Thyroid gland (tissue), 4 donors: ENCODE measurements at places on chromosomes 12 and 14.

DNA sequence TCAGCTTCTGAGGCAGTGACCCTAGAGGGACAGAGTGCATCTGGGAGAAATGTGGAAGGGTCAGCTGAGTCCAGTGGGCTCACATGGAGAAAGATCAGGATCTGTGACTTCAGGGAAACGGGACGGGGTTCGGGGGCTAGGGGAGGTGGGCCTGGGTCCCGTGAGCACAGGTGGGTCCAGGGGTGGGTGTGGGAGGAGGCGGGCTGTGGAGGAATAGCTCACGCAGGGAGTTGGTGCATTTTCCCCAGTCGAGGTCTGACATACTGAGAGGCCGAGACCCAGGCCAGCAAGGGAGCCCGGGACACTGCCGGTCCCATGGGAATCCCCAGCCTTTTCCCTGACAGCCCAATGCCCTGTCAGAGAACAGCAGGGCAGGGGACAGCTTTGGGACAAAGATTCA is 93.1 kb downstream of the TNFAIP2 start:
- H3K4me1 ChIP-seq = no peaks in the 10 kb centered on the region
- no peak overlapping the region for H3K4me3 ChIP-seq
- no peak overlapping the region for H3K27ac ChIP-seq
- no peak for DNase-seq
- no peaks in the 10 kb centered on the region for H3K36me3 ChIP-seq

DNA sequence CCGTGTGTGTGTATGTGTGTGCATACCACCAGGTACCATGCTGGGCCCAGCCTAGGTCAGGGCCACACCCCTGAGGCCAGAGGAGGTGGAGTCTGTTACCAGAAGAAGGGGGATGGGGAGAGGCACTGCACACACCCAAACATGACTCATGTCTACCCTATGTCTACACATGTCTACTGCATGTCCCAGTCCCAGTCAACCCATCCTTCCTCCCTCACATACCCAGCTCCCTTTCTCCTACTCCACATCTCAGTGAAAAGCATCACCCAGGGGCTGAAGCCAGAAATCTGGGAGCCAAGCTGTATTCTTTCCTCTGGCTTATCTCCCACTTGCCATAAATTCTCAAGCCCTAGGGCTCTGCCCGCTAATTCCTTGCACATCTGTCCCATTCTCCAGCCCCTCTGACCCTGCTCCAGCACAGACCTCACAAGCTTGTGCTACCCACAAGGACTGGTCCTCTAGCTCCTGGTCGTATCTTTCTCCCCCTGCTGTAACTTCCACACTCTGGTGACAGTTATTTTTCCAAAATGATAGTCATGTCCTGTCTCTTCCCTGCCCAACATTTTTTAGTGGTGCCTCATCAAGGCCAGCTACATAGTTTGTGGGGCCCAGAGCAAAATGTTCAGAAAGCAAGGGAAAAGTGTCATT is 18.0 kb upstream of the APPL2 start:
- H3K36me3 ChIP-seq = no peaks in the 10 kb centered on the region
- H3K27ac ChIP-seq = no peak overlapping the region
- H3K4me3 ChIP-seq = no peak overlapping the region
- no peaks in the 10 kb centered on the region for H3K4me1 ChIP-seq

- no peak for DNase-seq
- no peaks in the 10 kb centered on the region for H3K4me1 ChIP-seq
- H3K27ac ChIP-seq = no peak overlapping the region
- H3K36me3 ChIP-seq = no peaks in the 10 kb centered on the region
- no peaks in the 10 kb centered on the region for H3K27me3 ChIP-seq
Measured at GRCh38 chr12:90677552-90677951, 277.4 kb downstream of the CCER1 start.

DNA sequence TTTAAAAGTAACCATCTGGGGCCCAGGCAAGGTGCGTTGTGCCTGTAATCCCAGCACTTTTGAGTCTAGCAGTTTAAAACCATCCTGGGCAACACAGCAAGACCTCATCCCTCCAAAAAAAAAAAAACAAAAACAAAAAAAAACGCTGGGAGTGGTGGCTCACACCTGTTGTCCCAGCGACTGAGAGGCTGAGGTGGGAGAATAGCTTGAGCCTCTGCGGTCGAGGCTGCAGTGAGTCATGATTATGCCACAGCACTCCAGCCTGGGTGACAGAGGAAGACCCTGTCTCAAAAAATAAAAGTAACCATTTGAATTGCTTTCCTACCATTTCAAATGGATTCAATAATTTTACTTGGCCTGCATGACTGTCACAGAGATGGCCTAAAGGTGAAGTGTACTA is 186.5 kb upstream of the ATP2B1 start:
- H3K4me1 ChIP-seq = no peaks in the 10 kb centered on the region
- no peak overlapping the region for H3K4me3 ChIP-seq
- DNase-seq = no peak
- H3K27ac ChIP-seq = no peak overlapping the region
- no peaks in the 10 kb centered on the region for H3K36me3 ChIP-seq

- DNase-seq = no peak
- no peaks in the 10 kb centered on the region for H3K36me3 ChIP-seq
- H3K4me1 ChIP-seq = no peaks in the 10 kb centered on the region
- no peaks in the 10 kb centered on the region for H3K27me3 ChIP-seq
- H3K4me3 ChIP-seq = no peak overlapping the region
- no peak overlapping the region for H3K27ac ChIP-seq
Measured at GRCh38 chr12:45244561-45245343, 28.9 kb downstream of the ANO6 start.

GRCh38 chr12:113955109-113955970 is 10.8 kb downstream of the RBM19 start:
- no peaks in the 10 kb centered on the region for H3K27me3 ChIP-seq
- H3K27ac ChIP-seq = no peak overlapping the region
- H3K36me3 ChIP-seq = peaks cover 80% of the 10 kb centered on the region
- DNase-seq = no peak

DNA sequence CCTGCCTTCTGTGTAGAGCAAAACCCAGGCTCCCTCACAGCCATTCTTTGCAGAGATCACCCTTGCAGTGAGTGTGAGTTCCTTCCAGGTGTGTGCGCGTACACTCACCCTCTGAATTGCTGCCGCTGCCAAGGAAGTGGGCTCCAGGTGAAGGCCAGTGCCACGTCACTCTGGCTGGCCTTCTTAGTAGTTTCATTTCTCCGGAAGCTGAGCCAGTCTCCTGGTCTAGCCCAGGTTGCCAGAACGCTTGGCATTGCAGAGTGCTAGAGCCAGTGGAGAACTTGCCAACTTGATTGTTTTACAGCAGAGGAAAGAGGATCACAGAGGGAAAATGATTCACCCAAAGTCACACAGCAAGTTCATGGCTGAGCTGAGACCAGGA is 11.0 kb downstream of the CBLN3 start:
- H3K4me1 ChIP-seq = peaks cover 13% of the 10 kb centered on the region
- DNase-seq = peak; percentile 67
- H3K36me3 ChIP-seq = peaks cover 3% of the 10 kb centered on the region
- no peaks in the 10 kb centered on the region for H3K27me3 ChIP-seq

DNA sequence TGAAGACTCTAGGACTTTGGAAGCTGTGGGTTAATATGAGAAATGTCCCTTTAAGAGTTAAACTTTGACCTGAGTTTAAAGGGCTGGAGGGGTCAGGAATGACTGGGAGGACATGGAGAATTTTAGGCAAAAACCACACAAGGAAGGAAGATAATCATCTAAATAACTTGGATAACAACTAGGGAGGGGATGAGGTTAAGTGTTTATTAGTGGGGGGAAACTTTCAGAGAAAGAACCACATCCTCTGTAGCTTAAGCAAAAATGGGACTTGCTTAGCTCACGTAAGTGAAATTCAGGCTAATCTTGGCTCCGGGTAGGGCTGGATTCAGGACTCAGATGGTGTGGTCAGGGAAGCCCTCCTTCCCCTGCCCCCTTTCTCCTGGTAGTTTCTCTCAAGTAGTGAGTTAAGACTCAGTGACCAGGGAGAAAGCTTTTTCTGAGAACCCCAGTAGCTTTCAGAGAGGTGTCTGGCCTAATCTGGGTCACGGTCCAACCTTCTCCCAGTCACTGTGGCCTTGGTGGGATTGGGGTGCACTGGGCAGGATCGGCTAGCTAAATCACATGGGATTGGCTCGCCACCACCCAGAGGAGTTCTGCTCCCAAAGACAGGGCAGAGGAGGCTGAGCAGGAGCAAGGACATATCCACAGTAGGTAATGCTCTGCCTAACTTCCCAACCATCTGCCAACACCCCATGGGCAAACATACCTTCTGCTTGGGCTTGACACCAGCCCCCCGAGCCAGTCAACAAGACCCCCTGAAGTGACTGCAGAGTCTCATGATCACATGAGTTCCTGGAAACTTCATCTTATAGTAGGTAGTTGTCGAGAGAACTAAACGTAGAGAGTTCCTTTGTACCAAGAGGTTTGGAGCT is 52.8 kb downstream of the ARF6 start:
- peaks cover 15% of the 10 kb centered on the region for H3K4me1 ChIP-seq
- no peak overlapping the region for H3K4me3 ChIP-seq
- no peak overlapping the region for H3K27ac ChIP-seq
- H3K36me3 ChIP-seq = no peaks in the 10 kb centered on the region
- DNase-seq = no peak

GRCh38 chr12:19834592-19834991 is 395.3 kb downstream of the AEBP2 start:
- no peaks in the 10 kb centered on the region for H3K36me3 ChIP-seq
- no peaks in the 10 kb centered on the region for H3K27me3 ChIP-seq
- no peak overlapping the region for H3K27ac ChIP-seq

- H3K4me3 ChIP-seq = no peak overlapping the region
- no peaks in the 10 kb centered on the region for H3K27me3 ChIP-seq
- no peaks in the 10 kb centered on the region for H3K36me3 ChIP-seq
- no peak overlapping the region for H3K27ac ChIP-seq
Measured at GRCh38 chr14:58815794-58816193, 178.0 kb downstream of the DACT1 start.

GRCh38 chr14:90616881-90617280 is 199.3 kb downstream of the TTC7B start:
- no peaks in the 10 kb centered on the region for H3K27me3 ChIP-seq
- no peaks in the 10 kb centered on the region for H3K36me3 ChIP-seq
- H3K27ac ChIP-seq = no peak overlapping the region

GRCh38 chr14:51535443-51536044 is 116.2 kb upstream of the FRMD6 start:
- H3K36me3 ChIP-seq = no peaks in the 10 kb centered on the region
- H3K27me3 ChIP-seq = no peaks in the 10 kb centered on the region
- H3K27ac ChIP-seq = no peak overlapping the region
- no peak for DNase-seq
- peaks cover 17% of the 10 kb centered on the region for H3K4me1 ChIP-seq
- H3K4me3 ChIP-seq = no peak overlapping the region

DNA sequence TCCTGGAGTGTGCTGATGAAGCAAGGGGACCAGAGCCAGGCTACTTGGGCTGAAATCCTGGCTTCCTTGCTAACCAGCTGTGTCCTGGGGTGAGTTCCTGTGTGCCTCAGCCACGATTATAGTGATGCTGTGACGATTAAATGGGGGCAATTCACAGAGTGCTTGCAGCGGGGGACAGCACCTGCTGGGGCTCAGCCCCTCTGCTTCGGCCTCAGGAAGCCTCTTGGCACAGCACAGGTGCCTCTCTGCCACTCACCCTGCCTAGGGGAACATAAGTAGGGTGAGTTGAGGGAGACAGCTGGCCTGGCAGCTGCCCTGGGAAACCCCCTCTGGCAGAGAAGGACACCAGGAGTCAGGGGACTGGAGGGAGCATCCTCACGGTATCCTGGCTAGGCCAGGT is 9.4 kb downstream of the KRT80 start:
- H3K27me3 ChIP-seq = no peaks in the 10 kb centered on the region
- peaks cover 14% of the 10 kb centered on the region for H3K4me1 ChIP-seq
- H3K36me3 ChIP-seq = no peaks in the 10 kb centered on the region
- no peak overlapping the region for H3K27ac ChIP-seq
- H3K4me3 ChIP-seq = no peak overlapping the region

GRCh38 chr14:83798421-83798820 is 1731.5 kb upstream of the FLRT2 start:
- H3K27ac ChIP-seq = no peak overlapping the region
- H3K4me1 ChIP-seq = no peaks in the 10 kb centered on the region
- H3K27me3 ChIP-seq = no peaks in the 10 kb centered on the region
- H3K4me3 ChIP-seq = no peak overlapping the region
- H3K36me3 ChIP-seq = no peaks in the 10 kb centered on the region

GRCh38 chr14:65421201-65421981 is 8.9 kb downstream of the FUT8 start:
- H3K27ac ChIP-seq = no peak overlapping the region
- no peak overlapping the region for H3K4me3 ChIP-seq
- H3K4me1 ChIP-seq = peaks cover 9% of the 10 kb centered on the region
- H3K27me3 ChIP-seq = no peaks in the 10 kb centered on the region

- H3K4me3 ChIP-seq = no peak overlapping the region
- H3K4me1 ChIP-seq = no peaks in the 10 kb centered on the region
- H3K27me3 ChIP-seq = no peaks in the 10 kb centered on the region
- no peak overlapping the region for H3K27ac ChIP-seq
Measured at GRCh38 chr12:53764615-53765014, 12.8 kb upstream of the CISTR start.

DNA sequence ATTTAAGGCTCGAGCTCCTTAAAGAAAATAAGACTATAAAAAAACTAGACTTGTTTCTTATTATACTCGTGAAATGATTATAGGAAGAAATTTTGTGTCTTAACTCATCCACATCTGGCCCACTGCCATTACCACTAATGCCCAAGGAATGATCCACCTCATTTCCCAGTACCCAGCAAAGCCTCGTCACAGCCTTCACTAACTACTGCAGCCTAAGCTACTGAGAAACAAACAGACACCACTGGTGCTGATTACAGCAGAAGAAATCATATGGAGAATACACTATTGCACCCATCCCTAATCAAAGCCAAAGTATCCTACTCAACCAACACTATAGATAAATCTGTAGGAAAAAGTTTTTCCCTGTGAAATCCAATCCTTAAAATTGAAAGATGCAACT is 205.3 kb upstream of the NAV3 start:
- H3K27me3 ChIP-seq = no peaks in the 10 kb centered on the region
- no peak overlapping the region for H3K4me3 ChIP-seq
- no peaks in the 10 kb centered on the region for H3K36me3 ChIP-seq
- DNase-seq = no peak
- no peak overlapping the region for H3K27ac ChIP-seq

- no peaks in the 10 kb centered on the region for H3K36me3 ChIP-seq
- peak overlapping the region; percentile 69 for H3K27ac ChIP-seq
- DNase-seq = no peak
- no peak overlapping the region for H3K4me3 ChIP-seq
- H3K27me3 ChIP-seq = no peaks in the 10 kb centered on the region
Measured at GRCh38 chr12:104459368-104459909, 2.7 kb downstream of the CHST11 start.

DNA sequence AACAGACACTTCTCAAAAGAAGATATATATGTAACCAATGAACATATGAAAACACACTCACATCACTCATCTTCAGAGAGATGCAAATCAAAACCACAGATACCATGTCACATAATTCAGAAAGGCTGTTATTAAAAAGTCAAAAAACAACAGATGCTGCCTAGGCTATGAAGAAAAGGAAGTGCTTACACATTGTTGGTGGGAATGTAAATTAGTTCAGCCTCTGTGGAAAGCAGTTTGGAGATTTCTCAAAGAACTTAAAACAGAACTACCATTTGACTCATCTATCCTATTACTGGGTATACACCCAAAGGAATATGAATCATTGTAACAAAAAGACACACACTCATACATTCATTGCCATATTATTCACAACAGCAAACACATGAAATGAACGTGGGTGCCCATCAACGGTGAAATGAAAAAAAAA is 35.1 kb downstream of the EIF2S3B start:
- no peaks in the 10 kb centered on the region for H3K36me3 ChIP-seq
- H3K27ac ChIP-seq = no peak overlapping the region
- no peak overlapping the region for H3K4me3 ChIP-seq
- no peaks in the 10 kb centered on the region for H3K4me1 ChIP-seq
